ENCODE measurements at places on chromosomes 16 and 17. TPM values are rescaled to one million over a fixed set of nuclear protein-coding genes. Genes with fewer than 3 reads are reported as not detected.
A peak's percentile ranks its signal among the peaks of the same experiment; 100 is the strongest.

ZFP90 gene
- polyA plus RNA-seq, result 13.0 TPM

DNA sequence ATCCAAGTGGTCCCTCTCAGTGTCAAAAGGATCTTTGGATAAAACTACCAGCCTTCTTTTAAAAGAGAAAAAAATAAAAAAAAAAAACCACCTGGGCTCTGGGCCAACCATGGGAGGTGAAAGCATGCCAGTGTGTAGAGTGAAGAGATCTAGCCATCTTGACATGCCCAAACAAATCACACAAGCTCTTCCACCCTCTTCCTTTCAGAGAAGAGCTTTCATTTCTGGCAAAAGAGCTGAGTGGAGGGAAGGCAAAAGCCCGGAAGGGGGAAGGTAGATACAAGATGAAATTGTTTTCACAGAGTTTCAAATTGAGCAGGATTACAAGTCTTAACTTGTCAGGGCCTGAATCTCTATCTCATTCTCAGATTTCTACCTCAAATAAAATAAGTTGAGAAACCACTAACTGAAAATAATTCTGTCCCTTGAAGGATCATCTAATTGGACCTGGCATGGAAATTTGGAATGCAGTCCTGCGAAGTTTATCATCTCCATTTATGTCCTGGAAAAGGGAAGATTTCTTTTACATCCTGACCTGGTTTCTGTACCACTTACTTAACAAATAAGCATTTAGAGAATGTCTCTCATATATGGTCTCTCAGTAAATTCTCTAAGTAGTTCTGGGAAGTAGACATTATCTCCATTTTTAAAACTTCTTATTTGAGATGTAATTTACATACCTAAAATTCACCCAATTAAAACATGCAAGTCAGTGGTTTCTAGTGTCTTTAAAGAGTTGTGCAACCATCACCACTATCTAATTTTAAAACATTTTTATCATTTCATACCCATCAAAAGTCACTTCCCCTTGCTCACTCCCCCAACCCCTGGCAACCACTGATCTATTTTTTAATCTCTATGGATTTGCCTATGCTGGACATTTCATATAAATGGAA is 93.7 kb downstream of the TANGO6 start:
- peak; percentile 25 for DNase-seq

DNA sequence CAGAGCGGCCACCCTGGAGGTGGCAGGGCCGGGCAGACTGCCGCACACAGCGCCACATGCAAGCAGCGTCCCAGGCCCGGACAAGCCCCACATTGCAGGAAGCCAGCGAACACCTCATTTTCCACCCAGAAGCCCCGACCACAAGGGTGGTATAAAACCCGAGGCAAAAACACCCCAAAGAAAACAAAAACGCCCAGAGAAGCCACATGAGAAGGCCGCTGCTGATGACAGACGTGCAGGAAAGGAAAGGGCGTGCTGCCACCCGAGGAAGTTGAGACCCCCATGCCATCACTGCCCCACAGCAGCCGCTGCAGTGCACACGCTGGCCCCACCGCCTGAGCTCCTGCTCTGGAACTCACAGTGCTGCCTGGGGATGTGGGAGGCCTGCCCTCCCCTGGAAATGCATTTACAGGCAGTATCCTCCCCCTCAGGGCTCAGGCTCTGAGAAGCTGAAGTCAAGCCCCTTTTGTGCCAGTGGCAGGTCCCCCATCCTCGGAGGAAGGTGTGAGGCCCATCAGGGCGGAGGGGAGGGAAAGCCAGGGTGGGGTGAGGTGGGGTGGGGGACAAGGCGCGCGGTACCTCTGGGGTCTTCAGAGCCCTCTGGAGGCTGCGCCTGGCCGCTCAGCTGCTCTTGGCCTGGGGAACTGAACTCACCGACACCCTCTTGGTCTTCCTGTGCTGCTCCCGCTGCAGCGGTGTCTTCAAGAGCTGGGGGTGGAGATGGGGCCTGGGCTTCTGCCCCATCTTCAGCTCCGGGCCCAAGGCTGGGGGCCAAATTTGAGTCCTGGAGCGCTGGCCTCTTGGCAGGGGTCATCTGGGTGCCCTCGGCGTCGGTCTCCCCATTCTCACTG is 62.0 kb downstream of the IL21R start:
- DNase-seq, result no peak

SLC16A5 gene
- polyA plus RNA-seq, result 8.6 TPM

GRCh38 chr16:56477096-56477878 is 25.9 kb downstream of the OGFOD1 start:
- DNase-seq, result no peak

SLC13A5 gene
- polyA plus RNA-seq, result 0.07 TPM

STX1B gene
- 1.2 TPM for polyA plus RNA-seq
